Activated CD4-positive, alpha-beta memory T cell treated with anti-CD3 and anti-CD28 coated beads for 36 hours (primary cell): ENCODE measurements at places on chromosomes 2 and 18.

GRCh38 chr18:24370120-24370519 is 27.5 kb downstream of the OSBPL1A start:
- no peak for DNase-seq

DNA sequence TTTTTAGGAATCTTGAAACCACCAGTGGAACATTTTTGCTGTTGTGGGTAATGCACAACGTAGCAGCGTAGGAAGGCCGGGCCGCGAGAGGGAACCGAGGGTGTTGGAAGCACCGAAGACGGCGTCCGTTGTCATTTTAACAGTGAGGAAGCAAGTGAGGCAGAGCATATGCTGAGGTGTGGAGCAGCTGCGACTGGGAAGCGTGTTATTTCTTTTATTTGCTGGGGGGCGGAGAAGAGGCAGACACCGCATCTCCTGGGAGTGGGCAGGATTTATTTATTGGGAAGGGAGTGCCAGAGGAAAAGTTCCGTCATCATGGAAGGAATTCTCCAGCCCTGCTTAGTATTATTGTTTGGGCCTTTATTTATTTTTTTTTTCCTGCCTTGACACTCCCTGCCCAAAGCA is 232.8 kb downstream of the KLHL29 start:
- DNase-seq: no peak

- no peak for DNase-seq
Measured at GRCh38 chr2:104932243-104932642, 78.3 kb downstream of the POU3F3 start.

GRCh38 chr2:121635371-121635770 is 13.9 kb downstream of the CLASP1 start:
- DNase-seq: no peak

GRCh38 chr18:34595690-34596089 is 114.4 kb upstream of the DTNA start:
- DNase-seq: no peak

- DNase-seq: no peak
Measured at GRCh38 chr2:85659324-85659981, 8.5 kb downstream of the SFTPB start.

GRCh38 chr2:240959941-240960308 is 38.5 kb upstream of the SNED1 start:
- DNase-seq: peak; percentile 7

- no peak for DNase-seq
Measured at GRCh38 chr2:234497594-234498235, 834 bp upstream of the ARL4C start.

GRCh38 chr2:108594982-108595464 is 60.8 kb downstream of the LIMS1 start:
- DNase-seq: peak; percentile 45

- no peak for DNase-seq
Measured at GRCh38 chr2:238847419-238847801, 475 bp upstream of the TWIST2 start.

DNA sequence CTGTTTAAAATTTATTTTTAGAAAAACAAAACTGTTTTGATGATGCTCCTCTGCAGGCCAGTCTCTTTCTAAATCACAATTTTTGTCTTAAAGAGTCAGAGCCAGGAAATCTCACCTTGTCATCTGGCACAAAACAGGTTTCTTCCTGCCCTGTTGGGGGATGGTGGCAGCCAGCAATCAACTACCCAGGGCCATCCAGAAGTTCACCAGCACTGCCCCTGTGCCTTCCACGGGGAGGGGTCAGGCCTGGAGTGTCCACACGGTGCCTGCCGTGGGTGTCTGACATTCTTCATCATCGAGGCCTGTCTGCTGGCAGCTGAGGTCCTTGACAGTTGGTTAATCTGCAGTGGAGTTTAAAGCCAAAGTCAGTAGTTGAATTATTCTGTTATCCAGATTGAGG is 40.0 kb upstream of the BMP10 start:
- peak; percentile 44 for DNase-seq

- DNase-seq: no peak
Measured at GRCh38 chr2:66435549-66435875, 587 bp downstream of the MEIS1 start.

GRCh38 chr2:59282374-59283057 is 1041.4 kb upstream of the FANCL start:
- no peak for DNase-seq

GRCh38 chr2:192277494-192278109 is 82.9 kb upstream of the TMEFF2 start:
- DNase-seq: no peak

- no peak for DNase-seq
Measured at GRCh38 chr2:69617744-69618143, 25.8 kb downstream of the AAK1 start.
